GOT3 (cell line): ENCODE measurements at places on chromosomes 7 and 10.

DNA sequence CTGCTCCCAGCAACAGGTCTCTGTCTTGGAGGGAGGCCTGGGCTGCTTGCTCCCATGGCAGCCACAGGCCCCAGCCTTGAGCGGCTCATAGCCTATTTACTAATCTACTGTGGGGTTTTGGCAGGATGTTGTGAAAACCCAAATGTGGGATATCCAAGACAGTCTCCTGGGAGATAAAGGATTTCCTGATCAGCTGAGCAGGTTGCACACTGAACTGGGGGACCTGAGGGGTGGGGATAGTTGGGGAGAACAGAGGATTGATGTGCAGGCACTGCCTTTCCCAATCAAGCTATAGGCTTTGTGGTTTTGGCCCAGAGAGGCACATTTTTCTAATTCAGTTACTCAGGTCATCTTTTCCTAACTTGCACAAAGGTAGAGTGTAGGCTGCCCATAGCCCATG lies 92.6 kb downstream of the SH2D4B start:
- no peak for DNase-seq

GRCh38 chr10:100864036-100864885 lies 48.5 kb upstream of the SLF2 start:
- no peak for DNase-seq

DNA sequence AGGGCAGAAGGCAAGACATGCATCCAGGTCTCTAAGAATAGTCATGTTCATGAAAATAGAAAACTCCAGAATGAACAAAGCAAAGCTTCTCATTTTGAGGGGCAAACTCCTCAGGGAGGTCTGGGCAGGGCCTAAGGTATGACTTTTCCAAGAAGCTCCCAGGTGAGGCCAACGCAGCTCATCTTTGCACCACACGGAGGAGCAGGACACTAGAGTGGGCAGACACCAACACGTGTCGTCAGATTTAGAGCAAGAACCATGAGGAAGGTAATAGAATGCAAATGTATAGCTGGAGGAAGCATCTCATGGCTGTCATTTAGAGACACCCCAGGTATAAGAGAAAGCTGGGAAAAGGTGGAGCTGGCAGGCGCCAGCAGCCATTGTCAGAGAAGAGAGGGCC lies 95.7 kb downstream of the WDFY4 start:
- no peak for DNase-seq

- DNase-seq, result no peak
Measured at GRCh38 chr7:77565917-77566316, 28.8 kb downstream of the PTPN12 start.

DNA sequence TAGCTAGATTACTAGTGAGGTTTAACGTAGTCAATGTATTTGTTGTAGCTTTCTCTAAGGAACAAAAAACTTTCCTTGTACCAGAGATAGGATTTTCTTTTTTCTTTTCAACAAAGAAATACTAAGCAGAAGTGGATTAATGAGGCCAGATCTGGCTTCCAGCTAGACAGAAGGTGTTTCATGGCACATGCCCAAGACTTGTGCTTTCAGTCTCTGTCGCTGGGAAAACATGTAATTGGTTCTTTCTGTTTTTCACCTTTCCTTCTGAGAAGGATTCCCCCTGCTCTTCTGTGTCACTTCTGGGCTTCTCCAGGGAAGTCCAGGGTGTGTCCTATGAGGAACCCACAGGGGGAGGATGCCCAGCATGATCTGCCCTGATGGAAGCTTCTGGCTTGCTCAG lies 492.2 kb downstream of the CCSER2 start:
- DNase-seq, result no peak

DNA sequence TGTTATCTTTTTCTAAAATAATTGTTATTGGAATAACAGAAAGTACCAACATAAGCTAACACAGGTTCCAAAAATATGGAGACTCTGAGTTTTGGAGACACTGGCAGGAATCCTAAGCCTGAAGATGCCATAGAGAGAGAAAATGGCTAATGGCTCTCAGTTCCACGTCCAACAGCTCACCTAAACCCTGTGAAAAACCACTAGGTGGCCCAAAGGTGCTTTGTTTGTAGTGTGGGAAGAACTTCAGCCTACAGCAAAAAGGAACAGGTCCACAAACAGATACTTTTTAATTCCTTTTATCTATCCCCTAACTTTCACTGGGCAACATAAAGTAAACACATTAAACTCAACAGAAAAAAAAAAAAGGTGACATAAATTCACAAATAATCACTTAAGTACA lies 272.3 kb downstream of the SEMA3D start:
- no peak for DNase-seq

GRCh38 chr7:158603773-158604755 lies 16.4 kb upstream of the PTPRN2 start:
- no peak for DNase-seq

DNA sequence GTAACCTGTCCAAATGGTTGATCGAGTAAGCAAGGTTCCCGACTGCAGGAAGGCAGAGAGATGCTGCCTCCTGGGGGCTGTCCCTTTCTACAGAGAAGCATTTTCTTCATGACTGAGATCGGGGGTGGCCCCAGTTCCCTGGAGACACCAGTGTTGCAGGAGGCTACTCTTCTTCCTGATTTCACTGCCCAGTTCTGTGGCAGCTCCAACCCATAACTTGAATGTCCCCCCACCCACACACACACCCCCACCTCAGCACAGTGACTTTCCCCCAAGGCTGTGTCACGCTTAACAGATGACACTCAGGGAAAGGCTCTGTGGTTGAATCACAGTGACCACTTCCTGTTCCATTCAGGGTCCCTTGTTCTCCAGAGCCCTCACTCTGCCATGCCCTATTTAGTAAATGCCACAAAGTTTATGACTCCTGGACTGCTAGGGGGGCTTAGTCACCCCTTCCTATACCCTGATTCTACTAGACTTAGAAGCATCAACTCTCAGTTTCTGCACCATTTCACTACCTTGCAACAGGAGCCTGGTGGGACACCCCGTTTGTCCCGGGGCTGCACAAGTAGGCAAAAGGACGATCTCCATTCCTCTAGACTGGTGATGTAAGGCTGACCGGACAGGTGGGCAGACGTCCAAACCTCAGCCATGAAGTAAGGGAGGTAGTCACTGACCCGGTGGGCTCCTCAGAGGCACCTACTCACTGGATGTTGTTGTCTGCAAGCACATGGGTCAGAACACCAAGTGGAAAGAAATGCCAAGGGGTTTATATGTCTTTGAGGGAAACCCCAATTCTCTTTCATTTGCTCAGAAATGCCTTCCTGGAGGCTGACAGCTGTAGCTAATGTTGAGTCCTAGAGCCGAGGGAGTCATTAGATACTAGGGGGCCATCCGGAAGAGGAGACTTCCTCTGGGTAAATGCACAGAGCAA lies 31.3 kb upstream of the SMC3 start:
- no peak for DNase-seq

DNA sequence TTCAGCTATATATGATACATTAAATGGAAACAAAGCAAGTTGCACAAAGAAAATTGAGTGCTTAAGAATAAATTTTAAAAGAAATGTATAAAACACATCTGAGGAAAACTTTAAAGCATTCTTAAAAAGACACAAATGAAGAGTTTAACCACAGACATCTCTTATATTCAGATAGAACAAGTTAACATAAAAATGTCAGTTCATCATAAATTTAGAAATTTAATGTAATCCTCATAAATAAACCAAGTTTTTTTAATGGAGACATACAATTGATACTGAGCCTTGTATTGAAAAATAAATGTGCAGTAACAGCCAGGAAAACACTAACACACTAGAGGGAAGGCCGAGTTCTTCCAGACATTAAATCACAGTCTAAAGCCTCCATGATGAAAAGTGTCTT lies 243.9 kb upstream of the MKLN1 start:
- DNase-seq, result no peak

DNA sequence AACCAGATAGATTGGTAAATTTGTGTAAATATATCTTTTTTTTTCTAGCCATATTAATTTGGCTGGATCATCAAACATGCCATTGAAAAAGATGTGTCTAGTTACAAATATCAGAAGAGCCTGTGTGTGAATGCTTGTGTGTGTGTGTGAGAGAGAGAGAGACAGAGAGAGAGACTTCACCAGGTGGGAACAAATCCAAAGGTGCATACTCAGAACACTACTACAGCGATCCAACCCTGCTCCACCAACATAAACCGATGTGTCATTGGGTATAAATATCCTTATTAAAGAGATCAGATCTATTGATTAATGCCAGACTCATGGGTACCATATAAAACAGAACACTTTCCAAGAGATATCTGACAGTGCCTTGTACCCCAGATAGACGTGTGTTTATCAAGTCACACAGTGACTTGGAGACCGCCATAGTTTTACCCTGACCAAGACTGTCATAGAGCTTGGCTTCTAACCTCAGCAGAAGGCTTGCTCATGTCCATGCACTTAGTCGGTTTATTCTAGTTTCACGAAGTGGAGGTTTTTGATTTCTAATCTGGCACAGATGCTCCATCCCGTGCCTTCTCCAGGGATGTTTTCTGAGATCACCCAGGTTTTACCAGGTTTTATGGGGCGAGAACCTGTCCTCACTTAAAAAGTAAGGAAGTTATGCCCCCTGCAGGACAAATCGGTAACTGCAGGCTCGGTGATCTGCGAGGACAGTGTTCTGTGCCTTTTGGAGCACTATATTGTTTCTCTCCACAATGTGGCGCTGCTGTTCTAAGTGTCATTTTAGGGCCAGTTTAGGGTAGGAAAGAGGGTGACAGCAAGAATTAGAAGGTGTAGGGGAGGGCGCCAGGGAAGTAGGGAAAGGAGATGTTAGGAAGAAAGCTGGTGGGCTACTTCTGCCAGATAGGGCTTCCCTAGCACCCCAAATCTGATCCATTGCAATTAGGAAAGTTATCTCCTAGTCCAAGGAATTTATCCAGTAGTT lies 29.3 kb upstream of the WNT8B start:
- peak; percentile 39 for DNase-seq

GRCh38 chr7:52775876-52776275 lies 259.6 kb upstream of the POM121L12 start:
- DNase-seq, result no peak

GRCh38 chr7:138882249-138882648 lies 84.3 kb upstream of the ATP6V0A4 start:
- no peak for DNase-seq

GRCh38 chr10:114852197-114852596 lies 30.6 kb downstream of the FHIP2A start:
- DNase-seq, result no peak

GRCh38 chr7:27840313-27840712 lies 100.4 kb downstream of the TAX1BP1 start:
- DNase-seq, result no peak

DNA sequence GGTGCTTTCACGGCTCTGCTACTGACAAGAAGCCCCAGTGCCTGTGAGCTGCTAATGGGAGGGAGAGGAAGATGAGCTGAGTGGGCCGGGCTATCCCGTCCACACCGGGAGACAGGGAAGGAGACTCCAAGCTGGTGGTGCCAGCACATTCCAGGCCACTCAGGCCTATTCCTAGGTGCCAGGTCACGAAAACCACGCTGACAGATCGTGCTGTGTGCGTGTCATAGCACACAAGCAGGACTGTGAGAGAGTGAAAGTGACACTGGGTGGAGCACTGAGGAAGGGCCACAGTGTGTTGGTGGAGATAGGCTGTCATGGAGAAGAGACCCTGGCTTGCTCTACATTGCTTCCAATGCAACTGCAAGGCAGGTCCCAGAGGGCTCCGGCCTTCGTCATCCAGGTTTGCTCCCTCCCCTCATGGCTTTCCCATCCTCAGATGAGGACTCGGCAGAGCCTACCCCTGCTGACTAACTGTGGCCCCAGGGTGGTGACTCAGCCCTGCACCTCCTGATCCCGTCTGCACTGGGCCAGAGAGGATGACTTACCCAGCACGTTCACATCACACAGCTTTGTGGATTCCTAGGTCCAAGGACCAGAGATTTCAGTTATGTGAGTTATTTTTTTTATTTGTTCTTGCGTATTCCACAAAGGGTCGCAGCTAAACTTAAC lies 167.3 kb downstream of the EGFR start:
- DNase-seq, result peak; percentile 82

DNA sequence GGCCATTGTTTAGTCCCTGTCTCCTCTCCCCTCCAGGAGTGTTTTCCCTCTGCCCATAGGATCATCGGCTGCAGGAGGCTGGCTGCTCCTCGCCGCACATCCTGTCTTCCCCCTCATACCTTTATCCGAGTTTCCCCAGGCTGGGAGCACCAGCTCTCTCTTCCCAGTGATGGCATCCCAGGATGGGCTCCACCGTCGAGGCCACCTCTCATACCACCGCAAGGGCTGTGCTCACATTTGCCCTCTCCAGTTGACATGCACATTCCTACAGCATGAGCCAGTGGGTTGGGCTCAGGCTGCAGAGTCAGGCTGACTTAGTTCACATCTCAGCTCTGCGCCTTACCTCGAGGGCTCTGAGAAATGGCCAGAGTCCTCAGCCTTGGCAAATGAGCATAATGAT lies 12.1 kb downstream of the HKDC1 start:
- no peak for DNase-seq
